GM12865 (cell line): ENCODE measurements at places on chromosomes 2 and 18.

- DNase-seq, result no peak
Measured at GRCh38 chr2:135586148-135586547, 54.9 kb downstream of the R3HDM1 start.

DNA sequence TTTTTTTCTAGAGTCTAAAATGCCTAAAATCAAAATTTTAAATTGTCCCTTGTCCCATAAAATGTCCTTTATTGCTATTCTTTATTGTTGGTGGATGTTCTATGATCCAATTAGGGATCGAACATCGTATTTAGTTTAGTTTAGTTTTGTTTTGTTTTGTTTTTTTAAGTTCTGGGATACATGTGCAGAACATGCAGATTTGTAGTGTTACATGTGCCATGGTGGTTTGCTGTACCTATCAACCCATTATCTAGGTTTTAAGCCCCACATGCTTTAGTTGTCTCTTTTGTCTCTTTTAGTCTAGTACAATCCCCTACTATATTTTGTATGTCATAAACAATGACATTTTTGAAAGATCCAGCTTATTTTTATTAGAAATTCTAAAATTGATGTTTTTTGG is 8.8 kb upstream of the DSG1 start:
- DNase-seq, result no peak

DNA sequence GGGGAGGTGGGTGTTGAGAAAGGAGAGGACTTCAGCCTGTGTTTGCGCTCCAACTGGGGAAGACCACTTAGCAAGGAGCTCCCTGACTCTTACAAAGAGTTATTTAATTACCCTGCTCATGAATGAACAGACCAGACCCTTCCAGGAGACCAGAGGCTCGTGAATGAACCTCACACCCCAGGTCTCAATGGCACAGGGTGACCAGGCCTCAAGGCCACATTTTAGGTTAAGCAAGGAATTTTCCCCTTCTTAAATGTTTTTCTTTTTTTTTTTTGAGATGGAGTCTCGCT is 25.3 kb downstream of the SMAD7 start:
- no peak for DNase-seq

DNA sequence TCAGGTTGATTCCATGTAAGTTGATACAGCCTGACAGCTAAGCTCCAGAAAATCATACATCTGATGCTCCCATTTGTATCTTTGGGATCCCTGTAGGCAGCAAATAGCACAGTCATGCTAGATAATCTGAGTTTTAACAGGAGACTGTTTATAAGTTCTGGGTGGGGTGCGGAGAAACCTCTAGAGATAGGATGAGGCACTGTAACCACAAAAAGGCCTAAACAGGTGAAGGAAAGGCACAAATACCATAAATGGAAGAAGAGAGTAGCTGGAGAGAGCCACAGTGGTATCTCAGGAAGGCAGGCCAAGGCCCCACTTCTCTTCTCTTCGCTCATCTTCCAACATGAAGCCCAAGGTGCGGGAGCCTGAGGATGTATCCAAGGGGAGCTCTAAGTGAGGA is 18.1 kb upstream of the B4GALT6 start:
- no peak for DNase-seq

- no peak for DNase-seq
Measured at GRCh38 chr2:98606431-98606830, 1.9 kb downstream of the COA5 start.

- DNase-seq, result no peak
Measured at GRCh38 chr2:153890576-153890975, 18.9 kb downstream of the GALNT13 start.
